Heart left ventricle (tissue), 16 donors: ENCODE measurements at places on chromosomes 6 and 20. TPM values are rescaled to one million over a fixed set of nuclear protein-coding genes. Genes with fewer than 3 reads are reported as not detected.

DNA sequence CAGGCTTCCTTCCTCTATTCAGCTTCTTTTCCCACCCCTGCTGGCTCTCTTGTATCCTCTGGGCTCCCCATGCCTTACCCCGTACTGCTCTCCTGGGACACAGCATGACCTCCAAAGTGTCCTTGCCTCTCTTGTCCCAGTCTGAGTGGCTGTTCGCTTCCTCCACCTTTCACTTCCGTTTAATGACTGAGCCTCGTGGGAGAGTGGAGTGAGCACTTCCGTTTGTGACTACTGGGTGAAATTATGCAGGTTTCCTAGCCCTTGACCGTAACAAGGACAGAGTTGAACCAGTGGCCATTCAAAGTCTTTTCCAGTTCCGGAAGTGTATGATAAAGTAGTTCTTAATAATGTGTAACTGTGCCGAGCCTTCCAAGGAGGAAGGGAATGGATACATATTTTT lies 109.2 kb downstream of the ARID1B start:
- H3K4me1 ChIP-seq = peaks cover 93% of the 10 kb centered on the region
- peak; percentile 42 for DNase-seq
- no peaks in the 10 kb centered on the region for H3K36me3 ChIP-seq
- H3K27ac ChIP-seq = peak overlapping the region; percentile 30

DNA sequence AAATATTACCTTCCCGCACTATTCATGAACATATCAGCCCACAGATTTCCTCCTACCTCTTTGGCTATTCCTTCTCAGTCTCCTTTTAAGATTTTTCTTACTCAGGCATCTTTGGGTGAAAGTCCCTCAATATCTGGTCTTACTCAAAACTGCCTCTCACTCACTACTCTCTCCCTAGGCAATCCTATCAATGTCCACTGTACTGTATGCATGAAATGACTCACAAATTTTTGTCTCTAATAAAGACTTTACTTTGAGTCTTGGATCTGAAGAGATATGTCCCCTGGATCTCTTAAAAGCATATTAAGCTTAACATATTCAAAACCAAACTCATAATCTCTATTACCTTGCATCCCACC lies 24.4 kb downstream of the IL22RA2 start:
- H3K36me3 ChIP-seq = no peaks in the 10 kb centered on the region
- no peak overlapping the region for H3K27ac ChIP-seq
- no peak for DNase-seq
- no peak overlapping the region for H3K4me3 ChIP-seq
- no peaks in the 10 kb centered on the region for H3K27me3 ChIP-seq

FKBP1C gene
- total RNA-seq = 0.57 TPM

- no peaks in the 10 kb centered on the region for H3K27me3 ChIP-seq
- no peak overlapping the region for H3K4me3 ChIP-seq
- H3K4me1 ChIP-seq = peaks cover 43% of the 10 kb centered on the region
- peak overlapping the region; percentile 78 for H3K27ac ChIP-seq
Observed at GRCh38 chr6:32082935-32083334, 26.2 kb downstream of the TNXB start.

ARMH2 gene
- total RNA-seq = not detected

- H3K4me1 ChIP-seq = no peaks in the 10 kb centered on the region
- no peak overlapping the region for H3K27ac ChIP-seq
- H3K27me3 ChIP-seq = peaks cover 6% of the 10 kb centered on the region
- H3K4me3 ChIP-seq = no peak overlapping the region
Observed at GRCh38 chr20:63319164-63320040, 26.4 kb downstream of the COL20A1 start.

DNA sequence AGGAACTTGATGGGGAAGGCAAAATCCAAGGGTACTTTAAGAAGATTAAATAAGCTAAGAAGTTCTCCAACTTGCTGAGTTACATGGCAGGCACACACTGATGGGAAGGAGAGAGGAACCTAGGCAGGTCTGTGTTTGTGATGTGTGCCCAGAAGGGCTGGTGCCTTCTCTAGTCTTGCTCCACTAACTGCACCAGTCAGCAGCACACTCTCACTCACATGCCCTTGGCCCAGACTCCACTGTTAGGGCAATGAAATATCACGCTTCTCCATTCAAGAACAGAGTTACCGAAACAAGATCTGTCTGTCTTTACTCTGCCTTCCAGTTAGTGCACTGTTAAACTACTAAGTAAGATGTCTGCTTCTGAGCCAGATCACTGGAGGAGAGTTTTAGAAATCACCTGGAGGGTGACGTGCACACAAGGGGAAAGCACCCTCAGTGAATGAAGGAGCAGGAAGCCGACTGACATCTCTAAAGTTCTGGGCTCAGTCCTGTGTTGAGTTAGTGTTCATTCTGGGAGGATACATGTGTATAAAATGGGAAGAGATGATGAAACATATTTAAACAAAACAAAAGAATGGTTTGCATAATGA lies 251.1 kb downstream of the FOXC1 start:
- no peaks in the 10 kb centered on the region for H3K4me1 ChIP-seq
- no peak for DNase-seq
- H3K27ac ChIP-seq = no peak overlapping the region
- no peaks in the 10 kb centered on the region for H3K36me3 ChIP-seq
- H3K27me3 ChIP-seq = peaks cover 6% of the 10 kb centered on the region
- H3K4me3 ChIP-seq = no peak overlapping the region

DNA sequence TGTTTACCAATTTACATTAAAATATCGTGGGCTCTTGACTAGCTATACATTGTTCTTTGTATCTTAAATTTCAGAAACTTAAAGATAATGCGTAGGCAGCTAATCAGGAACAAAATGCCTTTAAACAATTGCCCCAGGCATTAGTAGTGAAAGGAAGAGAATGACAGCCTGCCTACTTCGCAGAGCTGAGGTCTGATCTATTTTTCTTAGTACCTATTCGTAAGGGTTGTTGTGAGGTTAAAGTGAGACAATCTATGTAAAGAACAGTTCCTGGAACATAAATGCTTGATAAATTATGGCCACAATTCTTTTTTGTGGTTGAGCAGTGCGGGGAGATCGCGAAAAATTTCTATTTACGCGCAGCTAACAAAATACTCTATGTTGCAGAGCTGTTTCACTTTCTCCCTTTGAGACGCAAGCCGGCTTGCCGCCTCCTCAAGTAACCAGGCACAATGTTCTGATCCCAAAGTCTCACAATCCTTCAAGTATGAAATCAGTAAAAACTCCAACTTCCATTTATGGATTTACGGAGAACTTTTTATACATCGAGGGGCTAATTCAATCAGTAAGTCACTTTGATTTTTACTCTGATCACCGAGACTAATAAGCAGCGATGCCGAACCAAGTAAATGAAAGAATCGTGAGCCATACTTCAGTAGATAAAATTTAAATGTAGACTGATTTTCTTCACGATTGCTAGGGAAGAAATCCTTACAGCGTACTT lies 878 bp upstream of the PNRC1 start:
- peak overlapping the region; percentile 90 for H3K4me3 ChIP-seq
- H3K4me1 ChIP-seq = peaks cover 37% of the 10 kb centered on the region

SF3B5 gene
- total RNA-seq = 148 TPM

CYP21A2 gene
- total RNA-seq = not detected
